BJ (cell line): ENCODE measurements at places on chromosomes 12 and 14. TPM values are rescaled to one million over a fixed set of nuclear protein-coding genes. Genes with fewer than 3 reads are reported as not detected.

The SUPT16H gene
- polyA plus RNA-seq: 31.2 and 57.6 TPM in 2 replicates

The FICD gene
- polyA plus RNA-seq: 1.9 and 2.0 TPM in 2 replicates

The BATF gene
- polyA plus RNA-seq: not detected in 2 replicates

The RPGRIP1 gene
- polyA plus RNA-seq: not detected in 2 replicates

The OR11H12 gene
- not detected in 2 replicates for polyA plus RNA-seq

The ATF7 gene
- 21.8 and 22.9 TPM in 2 replicates for polyA plus RNA-seq

The KRT75 gene
- polyA plus RNA-seq: not detected in 2 replicates

The KLHL28 gene
- 3.0 and 5.7 TPM in 2 replicates for polyA plus RNA-seq

The KRT73 gene
- polyA plus RNA-seq: not detected in 2 replicates

The CLEC4C gene
- not detected in 2 replicates for polyA plus RNA-seq

The TAS2R31 gene
- polyA plus RNA-seq: 0.29 and 0.55 TPM in 2 replicates

The SLC7A8 gene
- polyA plus RNA-seq: 2.8 and 4.6 TPM in 2 replicates

The EPYC gene
- 0.17 TPM in 1 of 2 replicates, not detected in the other for polyA plus RNA-seq

The PLCZ1 gene
- not detected in 2 replicates for polyA plus RNA-seq

The GZMB gene
- polyA plus RNA-seq: not detected in 2 replicates

The CD163 gene
- not detected in 2 replicates for polyA plus RNA-seq

The OSGEP gene
- polyA plus RNA-seq: 21.2 and 28.9 TPM in 2 replicates

The SOS2 gene
- polyA plus RNA-seq: 6.4 and 10.0 TPM in 2 replicates

The CLECL1 gene
- polyA plus RNA-seq: not detected in 2 replicates

The RDH5 gene
- polyA plus RNA-seq: 4.5 and 6.2 TPM in 2 replicates

The LAG3 gene
- 0.28 and 0.50 TPM in 2 replicates for polyA plus RNA-seq

The NPC2 gene
- polyA plus RNA-seq: 166 and 267 TPM in 2 replicates

The LBHD2 gene
- polyA plus RNA-seq: not detected in 2 replicates

The GPR135 gene
- 1.3 and 1.6 TPM in 2 replicates for polyA plus RNA-seq

The OAS2 gene
- 1.2 and 1.9 TPM in 2 replicates for polyA plus RNA-seq

The GZMH gene
- not detected in 2 replicates for polyA plus RNA-seq

The ANKS1B gene
- polyA plus RNA-seq: 0.27 TPM in 2 replicates

The WNT5B gene
- 38.7 and 57.3 TPM in 2 replicates for polyA plus RNA-seq

The GPR132 gene
- polyA plus RNA-seq: 0.06 and 0.13 TPM in 2 replicates

The KRT85 gene
- not detected in 2 replicates for polyA plus RNA-seq

The SMCO2 gene
- 0.09 and 0.23 TPM in 2 replicates for polyA plus RNA-seq

The NKX2-8 gene
- not detected in 2 replicates for polyA plus RNA-seq

The DHRS2 gene
- 0.13 and 0.16 TPM in 2 replicates for polyA plus RNA-seq
